ENCODE measurements at places on chromosomes 12 and 14.

GRCh38 chr12:111584959-111585358 is 14.2 kb downstream of the ATXN2 start:
- DNase-seq: no peak

- peak; percentile 79 for DNase-seq
These were observed 253.1 kb downstream of the EFCAB11 start for GRCh38 chr14:89701211-89702043.

DNA sequence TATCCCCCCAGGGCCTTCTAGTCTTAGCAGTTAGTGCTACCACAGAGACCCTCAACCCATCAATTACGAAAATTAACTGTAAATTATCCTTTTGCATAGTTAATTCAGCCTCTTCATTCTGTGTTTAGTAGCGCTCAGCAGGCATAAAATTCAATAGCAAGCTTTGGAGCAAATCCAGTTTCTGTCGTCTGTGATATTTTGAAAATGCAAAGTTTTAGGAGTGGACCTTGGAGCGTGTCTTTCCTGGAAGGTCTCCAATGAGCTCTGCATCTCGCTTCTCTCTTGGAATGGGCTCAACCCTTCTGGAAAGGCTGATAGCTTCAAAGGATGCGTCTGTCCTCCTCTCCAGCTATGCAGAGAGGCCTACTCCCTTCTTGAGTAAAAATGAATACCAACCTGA is 222.9 kb downstream of the SLC15A4 start:
- DNase-seq: no peak

DNA sequence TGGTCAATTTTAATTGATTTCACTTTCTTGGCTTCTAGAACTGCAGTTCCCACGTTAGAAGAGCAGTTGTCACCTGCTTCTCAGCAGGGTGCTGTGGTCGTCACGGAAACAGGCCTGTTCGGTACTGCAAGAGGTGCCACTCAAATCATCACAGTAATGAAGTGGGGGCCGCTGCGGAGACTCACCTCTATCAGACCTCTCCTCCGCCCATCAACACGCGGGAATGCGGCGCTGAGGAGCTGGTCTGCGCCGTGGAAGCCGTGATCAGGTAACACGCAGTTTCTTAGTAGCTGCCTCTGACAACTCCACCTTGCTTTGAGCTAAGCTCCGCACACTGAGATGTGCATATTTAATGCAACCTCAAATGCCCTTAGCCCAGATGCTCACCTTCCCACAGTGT is 107.2 kb downstream of the UNC79 start:
- no peak for DNase-seq

GRCh38 chr12:6178981-6179761 is 21.0 kb upstream of the CD9 start:
- no peak for DNase-seq

- no peak for DNase-seq
These were observed 102.7 kb downstream of the LRRK2 start for GRCh38 chr12:40327535-40327934.

DNA sequence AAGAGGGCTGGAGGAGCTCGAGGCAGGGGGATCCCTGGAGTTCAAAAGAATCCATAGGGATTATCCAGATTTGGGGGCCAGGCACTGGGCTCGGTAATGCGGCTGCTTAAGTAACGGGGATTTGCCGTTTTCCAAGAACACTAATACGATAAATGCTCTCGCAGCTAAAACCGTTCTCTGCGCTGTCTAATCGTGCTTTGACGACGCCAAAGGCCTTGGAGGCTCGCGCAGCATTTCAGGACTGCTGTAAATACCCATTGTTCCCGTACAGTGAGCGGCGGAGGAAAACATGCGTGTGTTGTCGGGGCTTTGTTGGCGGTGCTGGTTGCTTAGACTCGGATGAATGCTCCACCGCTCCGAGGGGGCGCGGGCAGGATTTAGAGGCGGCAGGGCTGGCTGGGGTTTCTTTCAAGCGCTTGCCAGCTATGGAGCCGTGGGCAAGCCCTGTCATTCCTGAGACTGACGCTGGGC is 26.2 kb downstream of the DIO3 start:
- DNase-seq: no peak

DNA sequence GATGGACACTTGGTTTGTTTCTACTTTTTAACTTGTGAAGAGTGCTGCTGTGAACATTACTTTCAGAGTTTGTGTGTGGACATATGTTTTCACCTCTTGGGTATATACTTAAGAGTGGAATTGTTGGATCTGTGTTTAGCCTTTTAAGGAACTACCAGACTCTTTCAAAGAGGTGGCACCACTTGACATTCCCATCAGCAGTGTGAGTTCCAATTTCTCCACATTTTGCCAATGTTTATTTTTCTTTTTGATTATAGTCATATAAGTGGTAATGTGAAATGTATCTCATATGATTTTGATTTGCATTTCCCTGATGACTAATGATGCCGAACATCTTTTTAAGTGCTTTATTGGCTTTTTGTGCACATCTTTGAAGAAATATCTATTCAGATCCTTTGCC is 44.8 kb downstream of the ARHGAP5 start:
- DNase-seq: no peak

- no peak for DNase-seq
These were observed at the start of gene ABHD12B for GRCh38 chr14:50871914-50872732. ABHD12B (plus strand) TSS chr14:50872053; CDS start chr14:50872175, 122 bp downstream.

DNA sequence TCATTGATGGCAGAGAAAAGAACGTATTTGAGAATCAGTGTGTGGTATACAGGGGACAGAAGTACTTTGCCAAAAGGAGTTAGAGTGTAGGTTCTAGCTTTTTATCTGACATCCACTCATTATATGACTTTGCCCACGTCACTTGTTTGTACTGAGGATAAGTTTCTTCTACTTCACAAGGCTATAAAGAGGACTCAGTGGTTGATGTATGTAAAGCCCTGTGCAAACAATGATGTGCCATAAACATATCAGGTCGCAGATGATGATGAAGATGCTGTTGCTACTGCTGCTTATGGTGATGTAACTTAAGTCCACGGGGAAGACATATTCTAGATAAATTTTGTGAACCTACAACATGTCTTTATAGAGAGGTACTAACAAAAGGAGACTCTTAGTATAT is 66.3 kb downstream of the TRHDE start:
- no peak for DNase-seq

DNA sequence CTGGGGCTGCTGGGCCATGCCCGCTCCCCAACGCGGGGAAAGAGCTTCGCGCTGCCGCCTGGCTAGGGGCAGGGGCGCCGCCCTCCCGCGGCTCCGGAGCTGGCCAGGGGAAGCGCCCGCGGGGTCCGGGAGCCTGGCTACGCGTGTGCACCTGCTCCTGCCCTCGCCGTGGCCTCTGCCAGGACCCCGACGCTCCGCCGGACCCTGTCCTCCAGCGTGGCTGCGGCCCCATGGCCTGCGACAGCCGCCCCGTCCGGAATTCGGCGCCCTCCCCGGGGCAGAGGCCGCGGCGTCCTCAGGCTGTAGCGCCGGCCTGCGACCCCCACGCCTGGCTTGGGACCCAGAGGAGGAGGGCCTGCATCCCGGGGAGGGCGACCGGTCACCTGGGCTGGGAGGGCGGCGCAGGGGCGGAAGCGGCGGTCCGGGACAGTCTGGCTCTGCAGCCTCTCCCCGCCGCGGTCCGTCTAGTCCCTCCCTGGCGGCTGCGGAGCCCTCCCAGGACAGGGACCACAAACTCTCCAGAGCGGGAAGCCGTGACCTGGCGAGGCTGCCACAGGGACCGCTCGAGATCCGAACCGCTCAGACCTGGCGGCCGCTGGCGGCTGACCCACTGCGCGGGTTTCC is 85.6 kb downstream of the ALG10 start:
- no peak for DNase-seq
